IPS DF 6.9 (cell line): ENCODE measurements at places on chromosomes 5 and 9.

GRCh38 chr5:144634138-144634537 is 463.5 kb downstream of the KCTD16 start:
- DNase-seq: no peak

- DNase-seq: no peak
These were observed 170.0 kb upstream of the CDH18 start for GRCh38 chr5:20158006-20158405.

- no peak for DNase-seq
These were observed 25.8 kb downstream of the DCP2 start for GRCh38 chr5:113002423-113002822.

DNA sequence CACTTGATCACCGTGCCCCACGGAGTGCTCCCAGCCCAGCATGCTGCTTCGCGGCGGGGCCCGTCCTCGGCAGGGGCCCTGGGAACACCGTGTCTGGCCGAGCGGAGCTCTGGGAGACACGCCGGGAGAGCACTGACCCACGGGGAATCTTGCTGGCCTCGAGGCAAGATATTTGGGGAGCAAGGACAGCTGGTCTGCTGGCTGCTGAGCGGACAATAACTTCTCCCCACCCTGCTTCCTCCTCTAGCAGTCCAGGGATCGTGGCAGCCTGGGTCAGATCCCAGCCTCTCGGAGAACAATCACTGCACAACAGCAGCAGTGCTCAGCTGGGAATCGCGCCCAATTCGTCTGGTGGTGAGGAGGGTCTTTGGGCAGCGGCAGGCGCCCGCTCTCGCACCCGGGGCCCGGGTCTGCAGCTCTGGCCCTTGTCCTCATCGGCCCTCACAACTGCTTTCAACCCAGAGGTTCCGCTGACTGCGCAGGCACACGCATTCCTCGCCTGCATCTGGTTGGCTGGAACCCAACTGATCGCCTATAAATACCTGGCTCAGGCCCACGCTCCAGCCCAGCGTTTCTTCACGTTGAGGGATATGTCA is 43.4 kb downstream of the DBH start:
- no peak for DNase-seq

- DNase-seq: no peak
These were observed 277.6 kb upstream of the EFNA5 start for GRCh38 chr5:107948377-107948776.

DNA sequence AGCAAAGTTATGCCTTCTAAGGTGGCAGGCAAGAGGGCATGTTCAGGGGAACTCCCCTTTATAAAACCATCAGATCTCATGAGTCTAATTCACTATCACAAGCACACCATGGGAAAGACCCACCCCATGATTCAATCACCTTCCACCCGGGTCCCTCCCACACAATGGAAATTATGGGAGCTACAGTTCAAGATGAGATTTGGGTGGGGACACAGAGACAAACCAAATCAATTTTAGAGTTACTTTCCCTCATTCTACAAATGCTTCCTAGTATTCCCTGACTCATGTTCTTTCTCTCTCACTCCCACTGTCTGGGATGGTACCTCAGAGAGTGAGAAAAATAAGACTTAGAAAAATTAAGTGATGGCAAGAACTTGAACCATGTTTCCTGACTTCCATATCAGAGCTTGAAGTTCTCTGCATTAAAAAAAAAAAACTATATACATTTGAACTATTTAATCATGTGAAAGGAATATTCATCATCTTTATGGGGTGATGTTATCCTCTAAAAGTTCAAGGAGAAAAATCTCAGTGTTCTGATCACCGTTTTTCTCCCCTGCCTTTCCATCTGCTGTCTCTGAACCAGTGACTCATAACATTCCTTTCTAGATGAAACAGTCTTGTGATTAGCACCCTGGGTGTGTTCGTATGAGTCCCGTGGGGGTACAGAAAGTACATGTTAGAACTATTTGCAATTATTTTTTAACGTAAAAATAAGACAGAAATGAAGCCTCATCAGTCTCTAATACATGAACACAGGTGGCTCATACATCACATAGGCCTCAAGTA is 282.9 kb downstream of the SLF1 start:
- no peak for DNase-seq
